ENCODE measurements at places on chromosomes 6 and 20.

GRCh38 chr20:25281541-25281991, 33.7 kb downstream of the PYGB start:
- peak; percentile 61 for DNase-seq

GRCh38 chr6:251920-252319, 40.4 kb upstream of the DUSP22 start:
- no peak for DNase-seq

- DNase-seq, result no peak
Observed at GRCh38 chr20:49685809-49686208, 27.9 kb downstream of the B4GALT5 start.

GRCh38 chr6:11237956-11238355, 5.5 kb upstream of the NEDD9 start:
- DNase-seq, result no peak

DNA sequence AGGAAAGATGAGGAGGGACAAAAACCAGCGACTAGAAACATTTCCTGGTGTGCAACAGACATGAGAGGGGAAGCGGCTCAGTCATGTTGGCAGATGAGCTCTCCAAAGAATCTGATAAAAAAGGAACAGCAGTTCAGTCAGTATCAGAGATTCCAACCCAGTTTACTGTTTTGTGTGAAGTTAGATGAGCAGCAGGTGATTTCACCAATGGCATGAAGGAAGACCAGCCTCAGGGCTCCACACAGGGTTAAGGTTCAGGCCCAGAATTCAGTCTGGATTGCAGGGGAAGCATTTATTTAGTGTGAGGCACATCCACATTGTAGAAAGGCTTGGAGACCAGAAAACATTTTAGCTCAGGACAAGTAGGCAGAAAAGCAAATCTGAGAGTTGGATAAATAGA, 317.8 kb downstream of the C6orf118 start:
- no peak for DNase-seq

DNA sequence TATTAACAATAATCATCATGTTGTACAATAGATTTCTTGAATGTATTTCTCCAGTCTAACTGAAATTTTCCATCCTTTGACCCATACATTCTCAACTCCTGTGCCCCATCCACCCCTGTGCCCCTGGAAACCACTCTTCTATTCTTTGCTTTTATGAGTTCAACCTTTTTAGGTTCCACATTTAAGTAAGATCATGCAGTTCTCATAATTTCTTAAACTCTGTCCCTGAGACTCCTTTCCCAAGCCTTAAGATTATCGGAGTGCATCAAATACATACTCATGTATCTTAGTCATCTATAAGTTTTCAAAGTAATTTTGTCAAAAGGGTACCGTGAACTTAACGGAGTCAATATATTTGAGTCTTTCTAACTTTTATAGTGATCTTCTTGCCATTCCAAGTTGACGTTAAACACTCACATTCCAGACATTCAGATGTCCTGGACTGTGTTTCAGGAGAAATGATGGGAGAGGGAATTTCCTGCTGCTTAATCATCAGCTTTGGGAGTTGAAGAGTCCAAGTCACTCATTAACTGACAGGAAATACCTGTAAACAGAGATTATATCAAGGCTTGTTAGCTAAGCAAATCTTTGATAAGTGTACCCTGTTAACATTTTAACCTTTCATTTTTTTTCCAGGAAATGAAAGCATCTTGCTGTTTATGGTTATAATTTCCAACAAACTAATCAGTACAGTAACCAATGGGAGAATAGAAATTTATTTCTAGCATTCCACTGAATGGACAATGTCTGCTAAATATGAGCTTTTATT, 73.3 kb downstream of the ADGRG6 start:
- DNase-seq, result no peak

DNA sequence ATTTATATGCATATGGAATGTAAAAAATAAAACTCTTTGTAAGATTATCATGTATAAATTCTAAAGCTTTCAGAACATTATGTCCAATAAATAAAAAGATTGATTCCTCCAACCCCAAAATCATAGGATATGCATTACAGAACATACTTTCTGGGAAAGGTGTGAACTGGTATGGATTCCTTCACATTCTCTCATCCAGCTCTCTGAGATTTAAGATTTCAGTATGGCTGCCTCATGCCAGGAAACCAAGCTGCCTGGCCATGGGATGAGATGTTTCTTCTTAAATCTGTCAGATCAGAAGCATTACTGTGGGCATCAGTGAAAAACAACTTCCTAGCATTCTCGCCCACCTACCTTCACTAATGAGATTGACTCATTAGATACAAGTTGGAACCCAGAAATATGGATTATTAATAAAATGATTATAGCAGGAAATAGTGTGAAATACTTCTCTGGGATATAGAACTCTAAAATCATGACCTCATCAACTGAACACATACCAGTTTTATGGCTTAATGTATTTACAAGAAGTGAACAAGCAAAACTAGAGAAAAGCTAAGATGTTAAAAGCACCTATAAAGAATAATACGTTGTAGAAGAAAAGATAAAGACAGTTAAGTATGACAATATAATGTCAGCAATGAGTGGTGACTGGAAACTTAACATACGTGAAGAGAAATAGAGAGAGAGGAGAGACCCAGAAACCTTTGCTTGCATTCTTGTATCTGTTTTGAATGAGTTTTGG, 171.6 kb upstream of the PHACTR1 start:
- DNase-seq, result no peak

DNA sequence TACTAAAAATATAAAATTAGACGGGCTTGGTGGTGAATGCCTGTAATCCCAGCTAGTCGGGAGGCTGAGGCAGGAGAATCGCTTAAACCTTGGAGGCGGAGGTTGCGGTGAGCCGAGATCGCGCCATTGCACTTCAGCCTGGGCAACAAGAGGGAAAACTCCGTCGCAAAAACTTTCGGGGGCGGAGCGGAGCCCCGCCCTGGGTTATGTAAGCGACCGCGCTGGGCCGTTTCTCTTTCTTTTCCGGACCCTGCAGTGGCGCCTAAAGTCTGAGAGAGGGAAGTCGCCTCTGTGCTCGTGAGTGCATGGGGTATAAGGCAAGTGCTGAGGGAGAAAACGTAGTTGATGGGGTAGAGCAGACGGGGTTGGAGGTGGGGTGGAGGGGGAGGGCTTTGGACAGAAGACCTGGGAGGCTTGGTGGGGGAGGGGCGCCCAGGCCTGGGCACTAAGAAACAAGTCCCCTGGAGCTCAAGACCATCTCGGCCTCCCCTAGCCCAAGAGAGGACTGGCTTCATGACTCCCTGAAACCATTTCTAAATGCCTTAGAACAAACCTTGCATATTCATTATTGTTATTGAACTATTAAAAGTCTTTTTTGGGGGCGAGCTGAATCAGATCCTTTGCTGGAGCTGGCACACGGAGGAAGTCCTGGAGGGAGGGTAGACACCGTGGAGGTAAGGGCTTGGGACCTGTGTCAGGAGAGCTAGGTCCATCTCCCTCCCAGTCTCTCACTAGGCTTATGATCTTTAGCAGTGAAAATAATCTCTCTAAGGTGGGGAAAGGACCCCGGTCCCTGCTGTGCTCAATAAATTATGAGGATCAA, 2.7 kb upstream of the MICA start:
- DNase-seq, result peak; percentile 81

- DNase-seq, result no peak
Observed at GRCh38 chr20:57807401-57808263, 97.8 kb upstream of the PMEPA1 start.

DNA sequence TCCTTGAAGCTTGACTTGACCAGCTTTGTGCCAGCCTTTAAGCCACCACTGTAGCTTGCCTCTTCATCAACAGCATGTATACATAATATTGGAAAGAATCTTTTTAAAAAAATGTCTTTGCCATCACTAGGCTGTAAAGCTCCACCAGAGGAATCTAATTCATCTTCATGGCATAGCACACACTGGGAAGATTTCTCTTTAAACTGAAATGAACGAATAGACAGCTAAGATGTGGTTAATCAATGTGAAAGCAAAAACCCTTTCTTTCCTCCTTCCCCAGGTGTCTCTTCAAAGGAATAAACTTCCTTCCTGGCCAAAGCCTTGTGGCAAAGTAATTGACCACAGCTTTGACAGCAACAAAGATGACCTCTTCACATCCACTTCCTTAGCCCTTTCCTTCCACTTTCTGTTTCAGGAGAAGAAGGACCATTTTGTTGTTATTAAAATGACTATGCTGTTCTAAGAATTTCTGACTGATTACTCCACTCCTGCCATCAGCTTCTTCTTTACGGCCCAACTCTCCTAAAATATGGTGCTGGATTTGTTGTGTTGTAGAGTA, 428.7 kb upstream of the SOX4 start:
- no peak for DNase-seq

DNA sequence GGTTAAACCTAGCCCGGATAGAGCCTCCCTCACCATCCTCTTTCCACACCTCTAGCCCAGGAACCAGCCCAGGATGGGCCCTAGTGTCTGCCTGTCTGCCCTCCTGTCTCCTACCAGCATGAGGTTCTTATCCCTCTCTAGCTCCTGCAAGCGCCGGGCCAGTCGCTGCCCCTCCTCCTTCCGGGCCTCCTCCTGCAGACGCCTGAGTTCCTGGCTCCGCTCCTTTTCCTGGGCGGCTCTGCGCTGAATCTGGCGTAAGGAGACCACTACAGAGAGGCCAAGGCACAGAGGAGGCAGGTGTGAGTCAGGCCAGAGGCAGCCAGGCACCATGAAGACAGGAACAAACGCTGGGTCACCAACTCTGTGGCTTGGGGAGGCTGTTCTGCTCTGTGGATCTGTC, 4.3 kb upstream of the PSORS1C2 start:
- peak; percentile 57 for DNase-seq

DNA sequence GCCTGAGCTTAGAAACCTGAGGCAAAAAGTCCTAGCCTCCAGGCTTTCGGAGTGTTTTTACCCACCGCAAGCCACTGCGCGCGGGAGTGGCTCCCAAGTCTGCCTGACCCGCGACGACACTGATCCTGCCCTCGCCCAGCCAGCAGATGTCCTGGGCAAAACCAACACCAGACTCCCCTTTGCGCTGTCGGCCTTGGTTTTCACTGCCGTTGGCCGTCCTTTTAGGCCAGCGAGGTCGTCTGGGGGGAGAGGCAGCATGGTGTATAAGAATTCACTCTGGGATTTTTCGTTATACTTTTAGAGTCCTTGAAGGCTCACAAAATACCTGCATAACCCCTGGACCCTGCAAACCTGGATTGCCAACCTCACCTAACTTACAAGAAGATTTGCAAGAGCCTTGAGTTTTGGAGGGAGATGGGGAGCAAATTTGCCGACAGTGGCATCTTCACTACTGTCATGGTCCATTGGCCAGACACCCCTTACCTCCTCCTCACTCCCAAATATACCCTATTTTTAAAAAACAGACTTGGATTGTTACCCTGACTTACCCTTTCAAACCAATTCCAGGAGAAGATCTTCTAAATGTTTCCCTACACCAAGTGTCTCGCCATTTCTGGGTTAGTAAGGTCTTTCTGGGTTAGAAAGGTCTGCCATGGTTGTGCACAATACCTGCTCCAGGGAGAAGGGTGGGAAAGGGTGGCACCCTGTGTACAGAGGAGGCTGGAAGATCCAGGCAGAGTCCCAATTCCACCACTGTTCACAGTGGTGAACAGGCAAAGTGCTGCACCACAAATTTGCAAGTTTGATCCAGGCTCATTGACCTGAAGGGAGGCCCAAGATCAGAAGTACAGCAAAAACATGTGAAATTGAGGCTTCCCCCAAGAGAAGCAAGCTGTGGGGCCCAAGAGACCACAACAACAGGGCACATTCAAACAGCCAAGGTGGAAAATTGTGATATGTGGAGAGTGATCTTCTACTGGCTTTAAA, 4.4 kb downstream of the FOXA2 start:
- no peak for DNase-seq

DNA sequence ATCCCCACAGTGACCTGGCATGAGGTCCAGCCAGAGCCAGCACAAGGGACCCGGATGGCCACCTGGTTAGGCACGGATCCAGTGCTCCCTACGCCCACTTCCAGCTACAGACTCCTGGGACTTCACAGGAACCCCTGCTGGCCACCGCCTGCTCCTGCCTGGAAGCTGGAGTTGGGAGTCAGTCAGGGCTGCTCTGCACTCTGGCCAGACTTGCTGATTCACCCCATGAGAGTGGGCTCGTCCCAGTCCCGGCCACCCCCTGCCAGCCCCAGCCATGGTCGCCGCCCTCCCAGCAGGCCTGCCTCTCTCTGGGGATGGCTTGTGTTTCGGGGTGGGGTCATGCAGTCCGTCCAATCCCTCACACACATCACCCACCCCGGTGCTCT, 125.8 kb downstream of the DLL1 start:
- DNase-seq, result no peak

DNA sequence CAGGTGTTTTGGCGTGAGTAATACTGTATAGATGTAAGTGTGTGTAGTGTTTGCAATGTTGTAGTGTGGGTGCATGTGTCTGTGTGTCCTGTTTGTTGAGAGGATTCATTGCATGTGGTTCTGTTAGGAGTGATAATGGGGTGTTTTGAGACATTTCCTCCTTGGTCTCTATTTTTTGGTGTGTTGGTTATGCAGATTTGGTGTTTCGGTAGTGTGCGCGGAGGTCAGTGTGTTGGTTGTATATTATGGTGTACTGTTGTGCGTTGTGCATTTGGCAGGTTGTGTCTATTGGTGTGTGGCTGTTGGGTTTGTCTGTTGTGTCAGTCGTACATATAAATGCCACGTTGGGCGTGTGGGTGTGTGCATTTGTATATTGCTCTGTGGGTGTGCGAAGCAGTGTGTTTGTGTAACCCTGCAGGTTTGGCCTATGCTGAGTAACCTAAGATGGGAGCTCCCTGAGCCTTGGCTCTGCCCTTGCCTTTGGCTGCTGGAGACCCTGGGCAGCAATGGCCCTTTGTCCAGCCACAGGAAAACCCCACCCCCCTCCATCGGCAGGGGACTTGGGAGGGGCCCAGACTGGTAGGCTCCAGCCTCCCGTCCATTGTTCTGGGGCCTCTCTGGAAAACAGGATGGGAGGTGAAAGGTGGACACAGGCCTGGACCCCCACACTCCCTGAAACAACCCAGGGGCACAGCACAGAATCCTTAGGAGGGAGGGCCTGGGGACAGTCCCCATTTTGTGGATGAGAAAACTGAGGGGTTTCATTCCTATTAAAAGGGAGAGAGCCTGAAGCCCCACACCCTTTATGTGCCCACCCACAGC, 10.3 kb upstream of the ID1 start:
- peak; percentile 47 for DNase-seq

DNA sequence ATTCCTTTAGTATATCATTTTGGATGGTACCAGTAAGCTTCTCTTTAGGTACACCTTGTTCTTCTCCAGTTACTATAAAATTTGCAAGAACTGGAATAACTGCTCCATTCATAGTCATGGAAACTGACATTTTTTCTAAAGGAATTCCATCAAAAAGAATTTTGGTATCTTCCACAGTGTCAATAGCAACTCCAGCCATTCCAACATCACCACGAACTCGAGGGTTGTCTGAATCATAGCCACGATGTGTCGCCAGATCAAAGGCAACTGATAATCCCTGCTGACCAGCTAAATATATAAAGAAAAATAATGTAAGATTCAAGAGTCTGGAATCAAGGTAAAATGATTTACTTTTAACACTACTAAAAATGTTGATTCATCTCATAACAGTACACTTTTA, 5.3 kb downstream of the MMUT start:
- no peak for DNase-seq

- no peak for DNase-seq
Observed at GRCh38 chr6:7125290-7125689, 17.5 kb downstream of the RREB1 start.

GRCh38 chr6:84448331-84448730, 220.9 kb upstream of the CEP162 start:
- no peak for DNase-seq
